Natural killer cell treated with Interleukin-12 subunit alpha and Interleukin-12 subunit beta and Interleukin-15 and Interleukin-18, amount 100 ng/mL, for 72 hours (primary cell): ENCODE measurements at places on chromosomes 16 and 17. TPM values are rescaled to one million over a fixed set of nuclear protein-coding genes. Genes with fewer than 3 reads are reported as not detected.

- no peak for DNase-seq
Measured at GRCh38 chr17:36011201-36011600, 6.6 kb downstream of the CCL23 start.

GRCh38 chr16:80594756-80595155, 54.0 kb downstream of the DYNLRB2 start:
- no peak for DNase-seq

DNA sequence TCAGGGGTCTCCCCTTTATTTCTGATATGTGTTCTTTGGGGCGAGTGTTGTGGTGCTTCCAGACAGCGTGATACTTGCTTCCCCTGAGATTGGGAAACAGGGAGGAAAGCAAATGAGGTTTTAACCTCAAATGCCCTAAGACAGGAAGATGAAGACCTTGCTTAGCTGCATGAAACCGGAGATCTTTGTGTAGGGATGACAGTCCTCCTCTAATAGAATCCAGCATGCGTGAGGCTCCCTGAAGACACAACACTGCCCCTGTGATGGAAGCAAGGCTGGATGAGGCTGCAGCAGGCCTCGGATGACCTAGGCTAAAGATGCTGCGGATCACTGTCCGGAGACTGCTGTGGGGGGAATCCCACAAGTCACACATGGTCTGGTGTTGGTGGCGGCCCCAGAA, 491.0 kb downstream of the CDH13 start:
- no peak for DNase-seq

Gene ABCA10
- total RNA-seq: 2.0 TPM
